Activated T-helper 1 cell treated with anti-CD3 and anti-CD28 coated beads, Interleukin-12 subunit alpha, Interleukin-12 subunit beta, Interleukin-2, Interleukin-4 antibody, amounts not matched to agents 30 ng/mL and 10 ng/mL and 1 ng/mL, durations not matched to agents 14 hours and 24 hours and 36 hours (primary cell): ENCODE measurements at places on chromosomes 13 and 19. TPM values are rescaled to one million over a fixed set of nuclear protein-coding genes. Genes with fewer than 3 reads are reported as not detected.

DNA sequence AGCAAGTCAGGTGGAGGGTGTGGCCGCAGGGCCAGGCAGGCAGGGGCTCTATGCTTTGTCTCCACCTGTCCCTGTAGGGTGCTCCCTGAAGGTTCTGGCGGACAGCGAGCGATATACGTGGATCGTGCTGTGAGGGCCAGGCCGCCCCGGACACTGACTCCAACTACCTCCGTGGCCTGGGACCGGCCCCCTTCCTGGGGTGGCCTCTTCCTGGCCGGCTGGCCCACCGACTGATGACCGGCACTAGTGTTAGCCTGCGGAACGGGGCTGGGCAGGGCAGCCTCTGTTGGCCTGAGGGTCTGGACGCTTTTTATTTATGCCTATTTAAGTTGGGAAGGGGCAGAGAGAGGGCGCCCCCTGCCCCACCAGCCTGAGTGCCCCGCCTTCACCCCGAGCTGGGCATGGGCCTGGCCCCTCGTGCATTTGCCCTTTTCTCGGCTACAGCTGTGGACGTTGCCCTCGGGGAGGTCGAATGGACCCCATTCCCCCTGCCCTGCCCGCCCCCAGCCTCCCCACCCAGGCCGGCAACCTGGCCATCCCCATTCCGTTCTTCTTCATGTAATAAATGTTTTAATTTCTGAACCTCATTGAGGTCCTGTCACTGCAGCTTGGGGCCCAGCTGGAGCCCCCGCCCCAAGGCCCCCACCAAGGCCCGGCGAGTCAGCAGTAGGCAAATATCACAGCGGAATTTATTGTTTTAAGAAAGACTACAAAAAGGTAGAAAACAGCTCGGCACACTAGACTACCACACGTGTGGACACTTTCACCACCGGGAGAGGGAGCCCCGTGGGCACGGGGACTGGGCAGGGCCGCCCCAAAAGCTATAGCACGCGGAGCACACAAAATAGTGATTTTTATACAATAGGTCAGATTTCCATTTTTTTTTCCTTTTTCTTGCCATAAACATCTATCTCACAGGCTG is 8.8 kb downstream of the DCAF15 start:
- DNase-seq, result no peak

PSG5 gene
- total RNA-seq, result not detected in 2 replicates

ERICH6B gene
- not detected in 2 replicates for total RNA-seq

DNA sequence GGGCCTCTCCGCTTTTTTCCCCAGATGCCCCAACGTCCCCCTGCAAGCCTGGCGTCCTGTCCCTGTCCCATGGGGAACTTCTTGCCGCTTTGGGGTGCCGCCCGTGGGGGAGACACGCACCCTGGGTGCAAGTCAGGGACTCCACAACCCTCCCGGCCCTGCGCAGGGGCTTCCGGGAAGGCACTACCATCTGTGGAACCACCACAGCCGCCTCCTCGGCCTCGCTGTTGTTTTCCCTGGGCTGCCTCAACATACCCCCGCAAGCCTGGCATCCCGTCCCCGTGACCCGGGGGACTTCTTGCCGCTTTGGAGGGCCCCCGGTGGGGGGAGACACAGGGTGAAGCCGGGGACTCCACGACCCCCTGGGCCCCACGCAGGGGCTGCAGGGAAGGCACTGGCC is 238.4 kb downstream of the TUBA3C start:
- DNase-seq, result no peak

TLE6 gene
- total RNA-seq, result 0.57 and 0.83 TPM in 2 replicates

KRTDAP gene
- not detected in 2 replicates for total RNA-seq
